ENCODE measurements at places on chromosomes 7 and 10. TPM values are rescaled to one million over a fixed set of nuclear protein-coding genes. Genes with fewer than 3 reads are reported as not detected.
A peak's percentile ranks its signal among the peaks of the same experiment; 100 is the strongest.

- no peaks in the 10 kb centered on the region for H3K4me1 ChIP-seq
- H3K27me3 ChIP-seq = no peaks in the 10 kb centered on the region
These were observed 61.5 kb downstream of the CPVL start for GRCh38 chr7:29084832-29085231.

DNA sequence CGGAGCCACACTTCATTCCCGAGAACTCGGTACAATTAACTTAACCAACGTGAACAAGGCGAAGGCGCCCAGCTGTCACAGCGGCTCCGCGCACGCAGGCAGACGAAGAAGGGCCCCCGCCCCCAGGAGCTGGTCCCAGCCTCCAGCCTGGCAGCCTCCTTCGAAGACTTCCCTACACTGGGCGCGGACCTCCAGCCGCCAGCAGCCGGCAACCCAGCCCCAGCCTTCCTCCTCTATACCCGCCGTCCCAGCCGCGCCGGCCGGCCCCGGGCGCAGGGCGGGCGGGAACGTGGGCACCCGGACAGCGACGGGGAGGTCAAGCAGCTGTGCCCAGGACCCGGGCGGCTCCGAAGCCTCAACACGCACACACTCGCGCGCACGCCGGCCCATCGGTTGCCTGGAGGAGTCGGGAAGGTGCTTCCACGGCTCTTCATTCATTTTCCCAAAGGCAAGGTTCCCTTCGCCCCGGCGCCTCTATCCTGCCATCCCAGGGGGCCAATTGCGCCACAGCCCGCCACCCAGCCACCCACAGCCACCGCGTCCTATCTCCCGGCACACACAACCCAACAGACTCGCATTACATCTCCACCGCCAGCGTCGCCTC is 1.6 kb downstream of the CHST15 start:
- H3K4me1 ChIP-seq = peaks cover 87% of the 10 kb centered on the region
- H3K36me3 ChIP-seq = no peaks in the 10 kb centered on the region
- H3K27me3 ChIP-seq = peaks cover 60% of the 10 kb centered on the region
- H3K27ac ChIP-seq = peak overlapping the region; percentile 96

DNA sequence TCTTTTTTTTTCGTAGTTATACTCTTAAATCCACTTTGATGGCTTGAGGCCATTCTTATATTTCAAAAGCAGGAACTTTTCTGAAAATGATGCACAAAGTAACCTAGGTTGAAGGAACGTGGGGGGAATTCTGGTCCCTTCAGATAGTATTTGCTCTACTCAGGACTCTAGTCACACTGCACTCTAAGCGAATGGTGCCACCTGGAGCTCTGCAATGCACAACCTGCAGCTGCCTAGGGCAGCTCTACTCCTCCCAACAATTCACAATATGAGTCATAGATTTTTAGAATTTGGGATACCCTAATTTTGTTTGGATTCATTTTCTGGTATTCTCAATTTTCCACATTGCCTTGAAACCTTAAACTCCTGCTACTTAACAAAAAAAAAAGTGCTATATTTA is 17.3 kb downstream of the SYPL1 start:
- H3K36me3 ChIP-seq = peaks cover 5% of the 10 kb centered on the region
- H3K27ac ChIP-seq = no peak overlapping the region
- no peak overlapping the region for H3K4me3 ChIP-seq
- H3K4me1 ChIP-seq = peaks cover 13% of the 10 kb centered on the region
- DNase-seq = no peak

GRCh38 chr7:129911790-129912189 is 41.0 kb downstream of the UBE2H start:
- DNase-seq = no peak
- peaks cover 9% of the 10 kb centered on the region for H3K36me3 ChIP-seq
- H3K4me3 ChIP-seq = no peak overlapping the region
- no peak overlapping the region for H3K27ac ChIP-seq
- H3K4me1 ChIP-seq = peaks cover 38% of the 10 kb centered on the region
- H3K27me3 ChIP-seq = no peaks in the 10 kb centered on the region

Gene TMEM176B
- total RNA-seq = 79.5 TPM

DNA sequence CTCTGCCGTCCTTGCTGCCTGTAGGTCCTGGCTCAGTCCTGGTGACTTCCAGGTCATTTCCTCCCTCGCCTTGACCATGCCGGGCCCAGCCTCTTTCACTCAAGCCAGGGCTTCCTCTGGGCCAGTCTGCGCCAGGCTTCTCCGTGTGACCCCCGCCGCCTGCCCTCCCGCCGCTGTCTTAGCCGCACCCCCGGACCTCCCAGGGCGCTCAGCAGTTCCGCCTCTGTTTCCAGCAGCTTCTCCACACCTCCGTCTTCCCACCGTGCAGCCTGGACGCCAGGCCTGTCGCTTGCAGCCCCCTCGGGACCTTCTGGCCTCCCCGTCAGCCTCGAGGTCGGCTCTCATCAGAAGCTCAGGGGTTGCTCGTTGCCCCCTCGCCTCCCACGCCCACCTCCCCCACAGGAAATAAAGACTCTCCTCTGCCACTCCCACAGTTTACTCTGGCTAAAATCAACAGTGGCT is 123.0 kb upstream of the FZD8 start:
- no peaks in the 10 kb centered on the region for H3K4me1 ChIP-seq
- H3K36me3 ChIP-seq = no peaks in the 10 kb centered on the region
- no peaks in the 10 kb centered on the region for H3K27me3 ChIP-seq
- DNase-seq = peak; percentile 62
- peak overlapping the region; percentile 21 for H3K4me3 ChIP-seq

- H3K27ac ChIP-seq = no peak overlapping the region
- no peaks in the 10 kb centered on the region for H3K27me3 ChIP-seq
- H3K4me1 ChIP-seq = peaks cover 31% of the 10 kb centered on the region
- H3K4me3 ChIP-seq = no peak overlapping the region
- no peaks in the 10 kb centered on the region for H3K36me3 ChIP-seq
These were observed 184.8 kb downstream of the AUTS2 start for GRCh38 chr7:69782917-69783684.

Gene RAB18
- 34.2 TPM for total RNA-seq

- peak; percentile 69 for DNase-seq
- H3K4me1 ChIP-seq = peaks cover 16% of the 10 kb centered on the region
- H3K27ac ChIP-seq = no peak overlapping the region
- no peaks in the 10 kb centered on the region for H3K36me3 ChIP-seq
- no peak overlapping the region for H3K4me3 ChIP-seq
These were observed 4.5 kb upstream of the TRAPPC14 start for GRCh38 chr7:100163006-100163531.

DNA sequence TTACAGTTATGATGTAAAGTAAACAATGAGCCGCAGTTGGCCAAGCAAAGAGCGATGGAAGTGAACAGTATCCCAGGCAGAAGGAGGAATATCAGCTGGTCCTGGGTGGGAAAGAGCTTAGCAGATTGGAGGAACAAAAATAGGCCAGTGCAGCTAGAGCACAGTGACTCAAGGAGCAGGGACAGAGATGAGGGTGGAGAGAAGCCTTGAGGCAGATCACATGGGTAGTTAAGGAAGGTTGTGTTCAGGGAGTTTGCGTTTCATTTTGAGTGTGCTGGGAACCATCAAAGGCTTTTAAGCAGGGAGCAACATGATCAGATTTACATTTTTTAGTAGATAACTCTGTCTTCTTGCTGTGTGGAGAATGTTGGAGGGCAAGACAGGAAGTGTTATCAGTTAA is 113.6 kb downstream of the OAT start:
- no peak for DNase-seq
- H3K36me3 ChIP-seq = no peaks in the 10 kb centered on the region
- no peak overlapping the region for H3K27ac ChIP-seq
- no peaks in the 10 kb centered on the region for H3K4me1 ChIP-seq

DNA sequence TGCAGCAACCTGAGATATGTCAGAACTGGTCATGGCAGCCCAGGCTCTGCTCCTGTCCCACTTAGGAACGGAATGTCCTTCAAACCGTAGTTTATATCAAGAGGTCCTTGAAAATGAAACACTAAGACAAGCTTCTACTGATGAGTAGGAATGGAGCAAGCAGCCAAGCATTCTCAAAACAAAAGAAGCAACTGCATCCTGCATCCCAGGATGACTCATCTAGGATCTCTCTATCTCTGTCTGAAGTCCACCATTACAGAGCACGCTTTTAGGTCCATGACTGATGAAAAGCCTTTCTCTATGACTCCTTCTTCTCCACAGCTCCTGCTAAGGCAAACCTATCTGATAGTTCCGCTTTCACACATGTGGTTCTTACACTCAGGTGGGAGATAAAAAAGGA is 16.3 kb downstream of the MBL2 start:
- no peaks in the 10 kb centered on the region for H3K27me3 ChIP-seq
- H3K4me1 ChIP-seq = no peaks in the 10 kb centered on the region
- H3K4me3 ChIP-seq = no peak overlapping the region
- H3K27ac ChIP-seq = no peak overlapping the region

Gene CYP2W1
- not detected for total RNA-seq
